Activated effector memory CD4-positive, alpha-beta T cell treated with Interleukin-2 at 50 U/mL for 16 hours (primary cell): ENCODE measurements at places on chromosomes 1 and 21.

DNA sequence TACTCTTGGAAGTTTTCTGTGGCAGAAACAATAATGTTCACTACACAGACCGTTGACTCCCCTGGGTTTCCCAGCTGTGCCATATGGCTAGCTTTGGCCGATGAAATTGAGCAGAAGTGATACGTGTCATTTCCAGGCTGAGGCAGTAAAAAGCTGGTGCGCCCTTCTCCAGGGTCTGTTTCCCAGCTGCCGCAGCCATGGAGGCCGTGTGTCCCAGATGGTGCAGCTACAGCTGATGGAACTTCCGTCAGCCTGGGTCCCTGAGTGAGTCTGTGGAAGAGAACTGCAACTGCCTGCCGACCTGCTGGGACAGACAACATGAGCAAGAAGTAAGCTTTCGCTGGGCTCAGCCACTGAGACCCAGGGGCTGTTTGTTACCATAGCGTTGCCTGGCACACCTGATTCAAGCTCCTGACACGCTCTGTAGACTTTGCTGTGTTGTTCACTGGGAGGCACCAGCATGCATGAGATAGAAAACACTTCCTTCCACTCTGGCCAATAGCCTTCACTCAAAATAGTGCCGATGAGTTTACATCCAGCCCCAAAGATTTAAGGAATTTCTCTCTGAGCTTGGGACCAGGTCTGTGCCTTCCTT lies 116.3 kb upstream of the SLC25A33 start:
- DNase-seq, result no peak

- DNase-seq, result no peak
These were observed 110.4 kb downstream of the RNF220 start for GRCh38 chr1:44515416-44515815.

DNA sequence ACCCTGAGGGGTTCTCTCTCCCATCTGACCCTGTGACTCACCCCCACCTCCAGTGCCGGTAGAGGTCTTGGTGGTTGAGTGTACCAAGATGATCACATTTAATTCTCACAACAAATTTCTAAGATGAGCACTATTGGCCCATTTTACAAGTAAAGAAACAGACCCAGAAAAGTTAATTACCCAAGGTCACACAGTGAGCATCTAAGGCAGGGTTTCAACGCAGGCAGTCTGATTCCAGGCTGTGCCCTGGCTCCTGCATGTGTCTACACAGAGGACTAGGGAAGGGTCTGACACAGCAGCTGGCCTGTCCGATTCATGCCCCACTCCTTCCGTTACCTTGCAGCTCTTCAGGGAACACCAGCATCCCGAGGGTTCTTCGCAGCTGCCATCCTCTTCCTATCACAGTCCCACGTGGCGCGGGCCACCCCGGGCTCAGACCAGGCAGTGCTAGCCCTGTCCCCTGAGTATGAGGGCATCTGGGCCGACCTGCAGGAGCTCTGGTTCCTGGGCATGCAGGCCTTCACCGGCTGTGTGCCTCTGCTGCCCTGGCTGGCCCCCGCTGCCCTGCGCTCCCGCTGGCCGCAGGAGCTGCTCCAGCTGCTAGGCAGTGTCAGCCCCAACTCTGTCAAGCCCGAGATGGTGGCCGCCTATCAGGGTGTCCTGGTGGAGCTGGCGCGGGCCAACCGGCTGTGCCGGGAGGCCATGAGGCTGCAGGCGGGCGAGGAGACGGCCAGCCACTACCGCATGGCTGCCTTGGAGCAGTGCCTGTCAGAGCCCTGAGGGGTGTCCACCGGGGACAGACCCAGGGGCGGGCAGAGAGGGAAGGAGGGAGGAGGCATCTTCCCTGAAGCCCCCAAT lies 7.5 kb downstream of the NCDN start:
- DNase-seq, result no peak

- DNase-seq, result no peak
These were observed 58.8 kb downstream of the CASZ1 start for GRCh38 chr1:10737651-10738050.
